ENCODE measurements at places on chromosomes 7 and 10.

GRCh38 chr10:88333248-88333630 is 249.9 kb downstream of the RNLS start:
- no peak for DNase-seq

GRCh38 chr10:128431083-128431482 is 304.9 kb upstream of the MKI67 start:
- DNase-seq: no peak

DNA sequence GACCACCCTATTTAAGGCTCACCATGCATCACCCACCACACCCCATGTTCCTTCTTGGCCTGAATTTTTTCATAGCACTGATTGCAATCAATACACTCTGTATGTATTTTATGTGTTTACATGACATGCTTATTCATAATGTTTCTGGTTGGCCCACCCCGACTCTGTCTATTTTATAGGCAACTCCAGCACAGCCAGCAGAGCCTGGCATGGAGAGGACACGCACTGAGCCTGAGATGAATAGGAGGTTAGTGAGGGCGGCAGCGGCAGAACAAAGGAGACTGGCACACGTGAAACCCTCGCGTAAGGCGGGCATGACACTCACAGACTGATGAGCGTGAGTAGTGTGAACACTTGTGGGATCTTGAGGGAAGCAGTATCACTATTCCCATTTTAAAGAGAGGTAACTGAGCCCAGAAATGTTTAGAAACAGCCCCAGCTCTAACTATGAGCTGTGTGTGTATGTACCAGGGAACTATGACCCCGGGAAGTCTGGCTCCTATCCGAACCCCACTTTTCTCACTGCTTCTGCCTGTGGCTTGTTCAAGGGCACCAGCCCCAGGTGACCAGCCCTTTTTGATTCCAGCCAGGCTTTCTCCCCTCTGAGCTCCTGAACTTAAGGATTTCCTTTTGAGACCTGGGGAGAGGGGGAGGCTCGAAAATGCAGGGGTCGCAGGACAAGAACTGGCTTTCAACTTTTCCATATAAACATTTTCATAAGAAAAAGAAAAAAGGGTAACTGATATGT is 113.3 kb downstream of the ARHGAP22 start:
- no peak for DNase-seq

DNA sequence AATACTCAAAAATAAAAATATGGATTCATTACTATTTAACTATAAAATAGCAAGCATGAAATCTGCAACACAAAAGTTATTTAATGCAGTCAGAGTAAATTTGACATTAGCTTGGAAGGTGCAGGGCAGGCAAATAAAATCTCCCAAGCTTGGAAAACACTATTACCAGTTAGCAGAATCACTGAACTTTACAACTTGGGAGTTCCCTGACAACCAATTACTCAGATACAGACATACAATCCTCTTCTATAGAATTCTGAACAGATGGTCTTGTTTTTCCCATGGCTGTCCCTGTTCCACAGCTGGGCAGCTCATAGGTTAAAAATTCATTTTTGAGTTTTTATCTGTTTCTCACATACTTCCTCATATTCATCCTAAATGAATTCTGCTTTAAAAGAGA is 1002.6 kb downstream of the SORCS3 start:
- DNase-seq: no peak
